ENCODE measurements at places on chromosomes 11 and 22. TPM values are rescaled to one million over a fixed set of nuclear protein-coding genes. Genes with fewer than 3 reads are reported as not detected.

DNA sequence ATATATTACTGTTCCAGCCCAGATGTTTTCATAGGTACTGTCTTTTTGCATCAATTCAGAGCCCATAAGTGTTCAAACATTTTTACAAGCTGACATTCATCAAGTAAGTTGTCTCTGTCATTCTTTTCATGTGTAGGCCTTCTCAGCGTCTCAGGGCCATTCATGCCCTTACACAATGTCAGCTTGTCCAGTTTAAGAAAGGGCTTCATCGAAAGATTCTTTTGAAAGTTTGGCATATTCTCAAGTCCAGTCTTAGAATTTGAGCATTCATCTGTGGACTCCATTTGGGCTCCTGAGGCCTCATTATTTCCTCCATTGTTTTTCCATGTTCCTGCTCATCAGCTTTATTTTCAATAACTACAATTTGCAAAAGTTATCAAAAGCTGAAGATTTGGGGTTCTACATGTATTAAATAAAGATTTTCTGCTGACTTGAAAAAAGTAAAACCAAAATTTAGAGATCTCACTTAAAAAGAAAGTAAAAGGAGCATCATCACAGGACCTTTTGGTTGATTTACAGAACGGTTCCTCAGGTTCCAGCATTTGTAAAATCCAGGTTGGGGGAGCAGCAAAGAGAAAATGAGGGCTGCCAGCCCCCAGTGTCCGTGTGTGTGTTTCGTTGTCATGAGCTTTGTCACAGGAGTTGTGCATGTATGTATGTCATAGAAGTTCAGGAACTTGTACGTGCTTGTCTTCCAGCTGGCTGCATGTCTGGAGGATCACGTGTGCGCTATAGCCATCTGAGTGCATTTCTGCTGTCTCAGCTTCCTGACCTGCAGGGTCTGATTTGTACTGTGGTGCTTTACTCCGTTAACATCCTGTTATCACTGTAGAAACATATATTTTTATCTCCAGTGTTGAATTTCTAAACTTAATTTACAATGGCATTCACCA is 15.6 kb downstream of the MOV10L1 start:
- DNase-seq: peak; percentile 27

DNA sequence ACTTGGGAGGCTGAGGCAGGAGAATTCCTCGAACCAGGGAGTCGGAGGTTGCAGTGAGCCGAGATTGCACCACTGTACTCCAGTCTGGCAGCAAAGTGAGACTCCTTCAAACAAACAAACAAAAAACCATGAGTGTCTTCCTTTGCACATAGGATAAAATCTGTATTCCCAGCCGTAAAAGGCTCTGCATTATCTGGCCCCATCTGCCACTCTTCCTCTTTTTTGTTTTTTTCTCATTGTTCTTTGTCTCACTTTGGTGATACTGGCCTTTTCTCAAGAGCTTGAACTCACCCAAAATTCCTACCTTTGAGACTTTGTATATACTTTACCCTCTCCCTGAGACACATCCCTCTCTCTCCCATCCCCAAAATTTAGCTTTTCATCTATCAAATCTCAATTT is 17.6 kb downstream of the FDX1 start:
- DNase-seq: no peak

DNA sequence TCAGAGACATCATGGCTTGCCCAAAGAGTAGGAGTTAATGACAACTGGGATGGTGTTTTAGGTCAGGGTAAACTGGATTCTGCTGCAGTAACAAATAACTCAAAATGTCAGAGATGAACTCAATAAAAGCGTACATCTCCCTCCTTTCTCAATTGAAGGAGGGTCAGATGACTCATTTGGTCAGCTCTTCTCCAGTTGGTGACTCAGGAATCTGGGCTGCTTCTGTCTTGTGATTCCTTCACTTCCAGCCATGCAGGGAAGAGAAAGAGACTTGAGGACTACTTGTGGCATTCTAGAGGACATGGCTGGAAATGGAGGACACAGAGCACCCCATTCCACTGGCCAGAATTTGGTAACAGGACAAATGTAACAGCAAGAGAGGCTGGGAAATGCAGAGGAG is 3.2 kb upstream of the SYT13 start:
- no peak for DNase-seq

- DNase-seq: no peak
These were observed 655.9 kb upstream of the TENM4 start for GRCh38 chr11:80096736-80097135.

DNA sequence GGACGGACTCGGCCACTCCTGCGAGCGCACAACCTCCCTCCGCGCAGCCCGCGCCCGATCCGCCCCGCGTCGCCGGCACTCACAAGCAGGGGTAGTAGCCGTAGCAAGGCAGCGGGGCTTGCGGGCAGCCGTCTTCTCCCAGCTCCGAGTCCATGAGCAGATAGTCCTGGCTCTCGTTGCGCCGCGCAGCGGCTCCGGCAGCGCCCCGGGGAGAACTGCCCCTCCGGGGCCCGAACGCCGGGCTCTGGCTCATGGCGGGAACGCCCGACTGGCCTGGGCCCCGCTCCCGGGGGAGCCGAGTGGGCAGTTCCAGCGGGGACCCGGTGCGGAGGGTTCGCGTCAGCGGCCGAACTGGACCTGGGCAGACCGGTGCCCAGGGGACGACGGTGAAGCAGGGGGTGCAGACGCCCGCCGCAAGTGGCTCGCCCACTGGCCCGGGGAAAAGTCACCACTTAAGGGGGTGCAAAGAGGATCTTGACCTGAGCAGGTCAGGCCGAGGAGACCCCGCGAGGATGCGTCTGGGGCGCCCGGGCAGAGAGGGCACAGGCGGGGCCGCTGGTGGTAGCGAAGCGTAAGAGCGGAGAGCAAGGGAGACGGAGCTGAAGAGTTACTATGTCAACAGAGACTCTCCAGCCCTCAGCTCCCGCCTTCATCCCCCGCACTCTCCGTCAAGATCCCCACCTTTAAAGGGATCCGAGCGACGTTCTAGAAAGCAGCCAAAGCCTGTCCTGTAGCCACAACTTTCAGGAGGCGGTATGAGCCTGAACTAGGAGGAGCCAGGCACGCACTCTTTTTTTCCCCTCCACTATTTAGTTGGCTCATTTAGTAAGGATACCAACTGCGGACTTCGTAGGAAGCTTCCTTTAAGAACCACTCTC is at the start of gene TRPC6:
Gene TRPC6 (minus strand): TSS at position 757 of the 878 bp plus-strand sequence. CDS start 504 bp downstream, at position 253.
- peak; percentile 39 for DNase-seq

DNA sequence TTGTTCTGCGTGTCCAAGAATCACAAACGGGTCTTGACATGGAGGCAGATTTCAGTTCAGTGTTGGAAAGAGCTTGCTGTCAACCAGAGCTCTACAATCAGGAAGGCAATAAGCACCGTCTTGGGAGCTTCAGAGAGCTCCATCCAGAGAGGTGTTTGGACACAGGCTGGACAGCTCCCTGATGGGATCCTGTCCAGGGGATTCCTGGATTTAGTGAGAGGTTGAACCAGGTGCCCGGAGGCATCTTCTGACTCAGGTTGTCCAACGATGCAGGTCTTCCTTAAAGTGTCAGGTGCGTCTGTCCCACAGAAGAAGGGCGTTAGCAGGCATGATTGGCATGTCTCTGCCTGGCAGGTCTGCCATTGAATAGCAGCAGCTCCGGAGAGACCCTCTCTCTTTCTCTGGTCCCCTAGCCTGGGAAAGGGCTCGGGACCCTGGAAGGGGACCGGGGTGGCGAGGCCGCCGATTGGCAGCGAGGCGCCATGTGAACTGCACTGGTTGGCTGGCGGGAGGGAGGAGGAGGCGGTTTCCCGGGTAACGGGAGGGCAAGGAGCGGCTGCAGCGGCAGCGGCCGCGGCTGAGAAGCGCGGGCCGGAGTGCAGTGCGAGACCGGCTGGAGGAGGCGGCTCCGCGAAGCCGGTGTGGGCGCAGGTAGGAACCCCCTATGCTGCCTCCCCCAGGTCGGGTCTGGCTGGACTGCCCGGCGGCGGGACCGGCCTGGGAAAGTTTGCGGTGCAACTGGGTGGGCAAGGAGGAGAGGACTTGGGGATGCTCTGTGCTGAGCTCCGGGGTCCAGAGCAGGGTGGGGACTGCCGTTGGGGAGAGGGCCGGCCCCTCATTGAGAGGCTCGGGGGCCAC is 104.1 kb upstream of the E2F8 start:
- no peak for DNase-seq

GRCh38 chr11:76856106-76856505 is 4.6 kb upstream of the ACER3 start:
- no peak for DNase-seq

GRCh38 chr22:17876306-17876831 is 102.1 kb upstream of the BID start:
- DNase-seq: peak; percentile 61

GRCh38 chr11:82718307-82718706 is 15.4 kb downstream of the FAM181B start:
- no peak for DNase-seq

- no peak for DNase-seq
These were observed 3.4 kb downstream of the PANX2 start for GRCh38 chr22:50173983-50174355.

- no peak for DNase-seq
These were observed 279.1 kb downstream of the BRD1 start for GRCh38 chr22:49548356-49549202.

KRTAP5-7 gene
- total RNA-seq: not detected

MN1 gene
- 5.8 TPM for total RNA-seq

ACTN3 gene
- total RNA-seq: not detected
